HFFc6 (cell line): ENCODE measurements at places on chromosomes 13 and 19.

- DNase-seq = no peak
Observed at GRCh38 chr13:74062933-74063332, 71.3 kb downstream of the KLF12 start.

- DNase-seq = no peak
Observed at GRCh38 chr13:113782472-113782871, 23.4 kb downstream of the TMEM255B start.

DNA sequence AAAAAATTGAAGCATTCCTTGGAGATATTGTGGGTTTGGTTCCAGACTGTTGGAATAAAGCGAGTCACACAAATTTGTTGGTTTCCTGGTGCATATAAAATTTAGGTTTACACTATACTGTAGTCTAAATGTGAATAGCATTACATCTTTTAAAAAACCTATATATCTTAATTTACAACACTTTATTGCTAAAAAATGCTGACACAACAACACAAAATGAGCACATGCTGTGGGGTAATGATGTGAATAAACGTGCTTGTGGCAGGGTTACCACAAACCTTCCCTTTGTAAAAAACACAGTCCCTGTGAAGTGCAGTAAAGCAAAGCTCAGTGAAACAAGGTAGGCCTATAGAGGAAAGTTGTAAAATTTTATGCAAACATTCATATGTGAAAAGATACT is 27.7 kb downstream of the MPHOSPH8 start:
- DNase-seq = no peak

DNA sequence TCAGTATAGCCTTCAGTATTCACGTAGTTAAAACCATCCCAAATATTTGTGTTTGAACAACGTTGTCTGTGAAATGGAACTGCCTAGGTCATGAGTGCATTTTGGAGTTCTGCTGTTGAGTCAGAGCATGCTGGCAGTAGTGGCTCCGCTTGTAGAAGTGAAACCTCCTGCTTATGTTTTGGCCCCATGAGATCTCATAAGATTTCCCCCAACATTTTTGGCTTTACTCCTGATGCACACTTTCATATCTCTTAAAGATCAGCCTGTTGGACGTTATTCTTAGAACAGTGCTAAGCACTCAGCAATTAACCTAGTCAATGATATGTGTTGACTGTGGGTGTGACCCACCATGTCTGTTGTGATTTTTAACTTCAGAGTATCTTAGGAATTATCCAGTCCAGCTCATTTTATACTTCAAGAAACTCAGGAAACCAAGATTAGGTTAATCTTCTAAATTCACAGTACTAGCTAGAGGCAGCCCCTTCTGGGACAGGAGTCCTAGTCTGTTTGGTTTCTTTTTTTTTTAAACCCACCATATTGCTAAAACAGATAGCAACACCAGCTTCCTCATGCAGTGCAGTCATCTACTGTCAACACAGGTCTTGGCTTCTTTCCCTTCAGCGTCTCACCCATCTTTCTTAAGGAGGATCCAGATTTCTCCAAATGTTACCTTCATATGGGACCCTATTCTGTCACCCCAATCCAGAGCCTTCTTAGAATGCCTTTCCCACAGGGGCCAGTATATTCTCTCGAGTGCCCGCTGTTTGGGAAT is 26.2 kb downstream of the RAP2A start:
- no peak for DNase-seq
